ENCODE measurements at places on chromosomes 12 and 14.

DNA sequence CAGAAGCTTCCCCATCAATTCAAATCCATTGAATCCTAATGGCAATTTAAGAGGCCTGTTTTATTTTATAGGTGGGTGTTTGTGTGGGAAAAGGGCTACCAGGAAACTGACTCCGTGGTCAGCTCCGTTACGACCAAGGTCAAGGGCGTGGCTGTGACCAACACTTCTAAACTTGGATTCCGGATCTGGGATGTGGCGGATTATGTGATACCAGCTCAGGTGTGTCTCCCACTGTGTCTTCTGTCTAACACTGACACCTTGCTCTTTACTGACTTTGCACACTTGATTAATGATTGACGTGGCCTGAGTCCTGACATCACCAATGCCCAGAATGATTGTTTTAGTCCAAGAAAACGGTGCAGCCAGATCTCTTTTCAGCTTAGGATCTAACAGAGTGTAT, 7.1 kb downstream of the P2RX4 start:
- DNase-seq = no peak

GRCh38 chr12:18578191-18578590, 159.6 kb downstream of the PLCZ1 start:
- peak; percentile 25 for DNase-seq

DNA sequence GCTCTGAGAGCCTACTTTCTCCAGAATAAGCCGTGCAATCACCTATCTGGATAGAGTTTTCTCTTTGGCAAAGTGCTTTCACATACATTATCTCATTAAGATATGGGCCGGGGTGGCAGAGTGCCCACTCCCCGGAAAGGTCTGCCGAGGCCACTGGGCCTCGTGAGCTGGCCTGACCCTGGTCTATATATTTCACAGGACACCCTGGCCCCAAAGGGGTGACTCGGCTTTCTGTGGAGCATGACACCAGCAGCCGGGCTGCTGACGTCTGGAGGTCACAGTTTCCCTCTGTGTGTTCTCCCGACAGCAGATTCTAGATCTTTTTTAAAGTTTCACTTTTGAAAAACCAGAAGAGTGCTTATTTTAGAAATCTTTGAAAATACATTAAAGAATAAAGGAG, 27.9 kb upstream of the ATP2A2 start:
- DNase-seq = no peak

- DNase-seq = no peak
Observed at GRCh38 chr12:50353404-50353803, 43.0 kb downstream of the FAM186A start.

DNA sequence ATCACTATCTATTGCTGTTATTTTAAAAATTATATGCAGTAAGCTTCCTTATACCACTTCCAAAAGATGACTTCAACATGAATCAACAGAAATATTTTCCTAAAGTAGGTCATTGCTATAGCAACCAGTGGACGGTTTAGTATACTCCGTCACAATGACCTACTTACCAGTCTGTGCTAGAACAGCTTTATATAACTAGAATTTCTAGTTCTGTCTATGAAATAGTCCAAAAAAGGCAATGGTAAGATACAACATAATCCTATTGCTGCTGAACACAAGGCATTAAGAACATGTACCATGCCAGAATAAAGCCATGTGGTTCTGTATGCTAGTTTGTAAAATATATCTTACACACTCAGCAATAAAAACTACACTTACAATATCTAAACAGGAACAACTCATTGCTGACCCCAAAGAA, 40.7 kb upstream of the MTERF2 start:
- DNase-seq = peak; percentile 96

DNA sequence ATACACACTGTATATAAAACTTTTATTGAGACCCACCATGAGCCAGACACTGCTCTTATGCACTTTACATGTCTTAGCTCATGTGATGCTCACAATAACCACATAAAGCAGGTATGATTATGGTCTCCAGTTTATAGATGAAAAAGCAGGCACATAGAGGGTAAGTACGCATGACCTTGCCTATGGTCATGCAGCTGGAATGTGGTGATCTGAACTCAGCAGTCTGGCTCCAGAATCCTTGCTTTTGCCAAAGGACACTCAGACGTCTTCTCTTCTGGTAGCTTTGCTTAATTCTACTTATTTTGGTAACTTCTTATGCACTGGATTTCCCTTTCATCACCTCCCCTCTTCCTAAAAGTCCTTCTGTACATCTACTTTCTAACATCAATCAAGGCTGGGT, 103.3 kb upstream of the CRY1 start:
- peak; percentile 32 for DNase-seq

DNA sequence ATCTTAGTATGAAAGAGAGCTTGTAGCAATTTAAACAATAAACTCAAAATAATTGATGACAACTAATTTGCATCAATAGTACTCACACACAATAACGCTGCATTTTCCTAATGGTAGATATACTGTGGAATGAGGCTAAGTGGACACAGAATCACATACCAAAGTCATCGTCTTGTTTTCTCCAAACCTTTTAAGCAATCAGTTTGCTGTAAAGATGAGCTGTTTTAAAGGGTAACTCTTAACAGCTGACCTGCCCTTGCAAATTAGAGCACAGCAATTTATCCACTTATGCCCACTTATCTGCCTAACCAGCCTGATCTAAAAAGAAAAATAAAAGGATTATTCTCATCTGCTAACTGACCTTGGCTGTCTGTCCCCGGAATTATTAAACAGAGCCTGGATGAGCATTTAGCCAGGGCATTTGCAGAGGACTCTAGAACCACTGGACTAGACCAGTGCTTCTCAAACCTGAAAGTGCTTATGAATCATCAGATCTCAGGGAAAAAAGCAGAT, 174.3 kb upstream of the BCL2L14 start:
- DNase-seq = no peak

DNA sequence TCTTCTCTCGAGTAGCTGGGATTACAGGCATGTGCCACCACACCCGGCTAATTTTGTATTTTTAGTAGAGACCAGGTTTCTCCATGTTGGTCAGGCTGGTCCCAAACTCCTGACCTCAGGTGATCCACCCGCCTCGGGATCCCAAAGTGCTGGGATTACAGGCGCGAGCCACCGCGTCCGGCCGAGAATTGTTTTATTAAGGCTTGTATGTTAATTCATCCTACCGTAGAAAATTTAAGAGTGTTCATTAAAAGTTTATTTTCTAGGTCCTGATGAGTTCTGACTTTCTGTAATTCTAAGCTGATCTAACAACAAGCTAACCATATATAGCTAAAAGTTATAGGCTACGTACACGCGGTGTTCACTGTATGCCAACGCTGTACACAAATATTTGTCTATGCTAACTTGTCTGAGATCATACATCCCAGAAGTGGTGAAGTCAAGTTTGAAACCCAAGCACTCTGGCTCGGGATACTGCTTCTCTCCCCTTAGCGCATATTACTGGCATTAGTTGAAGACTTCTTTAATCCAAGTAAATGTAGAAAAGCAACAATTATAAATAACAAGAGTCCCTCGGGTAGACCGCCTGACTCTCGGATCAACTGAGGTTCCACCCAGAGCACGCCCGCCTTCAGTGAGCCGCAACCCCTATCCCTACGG, 570 bp upstream of the MRPS35 start:
- peak; percentile 64 for DNase-seq

DNA sequence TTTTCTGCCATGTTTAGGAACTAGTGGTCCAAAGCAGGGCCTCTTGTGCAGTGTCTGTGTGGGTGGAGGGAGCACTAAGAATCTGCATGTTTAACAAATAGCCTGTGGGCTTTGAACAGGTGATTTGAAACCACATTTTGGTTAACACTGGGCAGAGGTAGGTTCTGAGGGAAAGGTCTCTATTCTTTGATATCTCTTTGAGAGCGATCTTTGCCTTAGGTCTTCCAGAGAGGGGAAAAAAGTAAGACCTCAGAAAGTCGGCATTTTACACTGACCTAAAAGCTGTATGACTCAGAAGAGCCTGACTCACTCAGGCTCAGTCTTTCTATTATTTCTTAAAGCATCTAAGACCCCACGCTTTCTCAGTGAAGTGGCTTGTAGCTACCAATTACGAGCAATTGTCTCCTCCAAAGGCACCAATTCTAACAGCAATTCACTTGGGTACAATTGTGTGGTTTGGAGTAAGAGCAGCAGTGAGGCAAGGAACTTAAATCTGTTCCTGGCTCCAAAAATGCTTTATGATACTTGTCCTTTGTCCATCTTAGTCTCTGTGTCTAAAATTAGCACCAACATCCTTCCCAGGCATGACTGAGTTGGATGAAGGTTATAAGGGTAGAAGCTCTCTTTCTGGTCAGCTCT, 8.8 kb downstream of the EIF2B2 start:
- peak; percentile 74 for DNase-seq

DNA sequence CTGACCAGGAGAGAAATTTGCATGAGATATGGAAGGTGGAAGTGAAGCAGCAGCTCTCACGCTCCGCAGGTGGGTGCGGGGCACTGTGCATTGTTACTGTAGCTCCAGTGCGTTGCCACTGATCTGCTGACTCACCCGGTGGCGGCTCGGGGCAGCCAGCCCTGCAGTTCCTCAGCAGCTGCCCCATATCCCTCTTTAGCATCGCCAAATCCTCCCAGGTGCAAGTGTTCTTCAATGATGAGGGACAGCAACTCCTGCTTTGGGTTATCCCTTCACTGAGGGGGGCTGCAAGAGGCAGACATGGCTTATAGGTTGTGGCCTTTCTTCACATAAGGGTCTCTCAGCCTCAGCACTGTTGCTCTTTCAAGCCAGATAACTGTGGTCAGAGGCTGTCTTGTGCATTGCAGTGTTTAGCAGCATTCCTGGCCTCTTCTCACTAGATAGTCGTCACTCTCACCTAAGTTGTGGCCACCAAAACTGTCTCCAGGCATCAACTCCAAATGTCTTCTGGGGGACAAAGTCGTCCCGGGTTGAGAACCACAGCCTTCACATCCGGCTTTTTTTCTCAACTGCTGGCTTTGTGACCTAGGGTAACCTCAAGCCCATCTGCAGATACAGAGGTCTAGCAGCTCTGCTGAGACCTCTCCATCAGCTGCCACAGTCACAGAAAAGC, 180.8 kb downstream of the EFCAB11 start:
- peak; percentile 33 for DNase-seq

Measured in fibroblast of skin of back (primary cell).